AG09319 (cell line): ENCODE measurements at places on chromosomes 7 and 10.

DNA sequence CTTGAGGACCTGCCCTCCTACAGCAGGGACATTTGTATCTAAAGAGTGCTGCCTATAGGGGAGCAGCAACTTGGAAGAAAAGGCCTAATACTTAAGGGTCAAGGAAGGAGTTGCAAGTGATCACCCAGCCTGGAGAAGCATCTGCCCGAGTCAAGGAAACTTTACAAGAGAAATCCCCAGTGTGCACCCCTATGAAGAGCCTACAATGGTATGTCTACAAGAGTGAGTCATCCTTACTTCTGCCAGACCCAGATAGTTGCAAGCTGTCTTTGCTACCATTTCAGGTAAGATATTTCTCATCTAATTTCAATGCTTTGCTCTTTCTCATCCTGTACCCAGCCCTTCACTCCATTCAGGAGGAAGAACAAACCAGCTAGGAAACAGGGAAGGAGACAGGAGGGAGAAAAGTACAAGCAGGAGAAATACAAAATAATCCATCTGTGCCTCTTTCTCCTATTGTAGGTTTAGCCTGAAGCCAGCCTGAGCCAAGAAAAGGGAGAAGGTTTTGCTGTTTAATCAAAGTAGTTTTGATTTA lies 34.4 kb upstream of the AGR3 start:
- no peak for DNase-seq

DNA sequence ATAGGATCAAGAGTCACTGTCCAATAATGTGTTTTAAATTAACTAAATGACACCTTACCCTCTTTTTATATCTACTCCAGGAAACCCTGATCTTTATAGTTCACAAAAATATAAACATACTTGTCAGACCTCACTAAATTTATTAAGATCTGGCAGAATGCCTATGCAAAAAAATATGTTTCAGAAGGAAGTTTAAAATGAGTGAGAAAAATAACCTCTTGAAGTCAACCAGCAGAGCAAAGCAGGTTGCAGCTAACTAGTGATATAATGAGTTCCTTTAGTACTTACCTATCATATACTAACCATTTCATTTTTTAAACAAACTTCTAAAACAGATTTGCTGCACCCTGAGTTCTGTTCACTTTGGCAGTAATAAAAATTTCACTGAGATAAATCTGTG lies 14.0 kb upstream of the HGF start:
- no peak for DNase-seq

GRCh38 chr10:114576132-114576487 lies 82.0 kb downstream of the ABLIM1 start:
- DNase-seq: no peak

GRCh38 chr7:69603937-69604494 lies 5.7 kb downstream of the AUTS2 start:
- no peak for DNase-seq

DNA sequence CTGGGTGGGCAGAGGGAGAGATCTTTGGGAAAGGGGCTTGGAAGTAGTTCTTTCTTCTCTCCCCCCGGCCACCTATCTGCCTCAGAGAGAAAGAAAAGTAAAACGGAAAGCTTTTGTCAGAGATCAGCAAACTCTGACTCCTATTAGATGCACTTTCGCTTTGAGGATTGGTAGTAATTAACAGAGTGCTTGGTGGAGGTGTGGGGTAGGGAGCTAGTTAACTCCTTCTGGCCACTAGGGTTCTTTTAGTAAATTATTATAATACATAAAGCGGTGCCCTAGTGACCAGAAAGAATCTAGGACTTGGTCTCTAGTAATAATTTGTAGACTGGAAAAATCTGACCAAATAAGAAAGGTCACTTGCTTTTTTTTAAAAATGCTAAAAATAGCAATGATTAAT lies 54.6 kb downstream of the CPVL start:
- DNase-seq: no peak

- no peak for DNase-seq
Measured at GRCh38 chr10:98956576-98957260, 278.9 kb downstream of the HPSE2 start.

DNA sequence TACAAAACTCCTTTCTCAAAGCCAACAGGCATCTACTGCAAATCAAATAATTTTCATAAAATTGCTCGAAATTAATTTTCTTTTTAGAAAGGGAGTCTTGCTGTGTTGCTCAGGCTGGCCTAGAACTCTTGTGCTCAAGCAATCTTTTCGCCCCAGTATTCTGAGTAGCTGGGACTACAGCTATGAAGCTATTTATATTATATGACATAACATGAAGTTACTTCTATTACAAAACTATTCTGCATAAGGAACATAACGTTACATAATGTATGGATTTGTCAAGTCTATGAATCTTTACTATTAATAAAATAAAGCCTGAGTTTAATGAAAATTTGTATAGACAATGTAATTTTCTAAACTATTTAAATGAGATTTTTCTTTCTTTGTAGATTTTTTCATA lies 415.0 kb downstream of the PARD3 start:
- DNase-seq: no peak

DNA sequence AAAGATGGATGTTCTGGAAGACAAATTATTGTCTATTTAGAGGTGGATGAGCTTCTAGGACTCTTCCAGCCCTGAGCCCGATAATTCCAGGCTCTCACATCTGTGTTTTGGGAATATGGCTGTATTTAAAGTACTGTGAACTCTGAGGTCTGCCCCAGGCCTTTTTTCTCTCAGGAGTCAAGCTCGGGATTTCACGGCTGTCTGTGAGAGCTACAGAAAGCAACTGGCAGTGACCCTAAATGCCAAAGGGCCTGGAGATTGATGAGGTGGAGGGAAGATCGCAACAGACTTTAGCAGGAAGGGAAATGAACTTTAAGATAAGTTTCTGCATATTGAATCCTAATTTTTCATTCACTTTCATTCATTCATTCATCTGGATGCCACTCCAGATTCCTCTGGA lies 51.0 kb upstream of the COL13A1 start:
- no peak for DNase-seq

GRCh38 chr7:101128040-101128834 lies 1.3 kb downstream of the SERPINE1 start:
- DNase-seq: no peak

DNA sequence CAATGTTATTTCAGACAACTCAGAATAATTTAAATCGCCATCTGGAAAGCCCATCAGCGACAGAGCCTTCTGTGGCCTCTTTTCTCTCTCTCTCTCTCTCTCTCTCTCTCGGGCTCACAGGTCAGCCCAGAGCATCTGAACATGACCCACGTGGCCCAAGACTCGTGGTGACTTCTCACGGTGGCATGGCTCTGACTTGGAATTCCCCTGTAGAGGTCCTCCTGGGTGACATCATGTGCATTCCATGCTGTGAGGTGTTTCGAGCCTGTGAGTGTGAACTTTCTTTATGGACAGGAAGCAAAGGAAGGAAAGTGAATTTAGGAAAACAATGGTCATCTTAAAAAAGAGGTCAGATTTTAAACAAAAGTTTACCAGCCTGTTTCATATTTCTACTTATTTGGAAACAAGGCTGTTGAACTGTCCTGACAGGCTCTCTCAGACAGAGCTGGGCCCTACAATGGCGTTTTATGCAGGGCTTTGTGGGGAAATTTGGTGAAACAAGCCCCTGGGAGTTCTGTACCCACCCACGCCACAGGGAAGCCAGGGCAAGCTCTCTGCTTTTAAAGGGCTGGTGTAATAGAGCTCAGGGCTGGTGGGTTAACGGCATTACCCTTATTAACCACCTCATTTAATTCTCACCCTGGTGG lies 359.7 kb upstream of the ZNF32 start:
- no peak for DNase-seq

- DNase-seq: no peak
Measured at GRCh38 chr7:110001254-110001938, 1089.5 kb upstream of the LRRN3 start.

DNA sequence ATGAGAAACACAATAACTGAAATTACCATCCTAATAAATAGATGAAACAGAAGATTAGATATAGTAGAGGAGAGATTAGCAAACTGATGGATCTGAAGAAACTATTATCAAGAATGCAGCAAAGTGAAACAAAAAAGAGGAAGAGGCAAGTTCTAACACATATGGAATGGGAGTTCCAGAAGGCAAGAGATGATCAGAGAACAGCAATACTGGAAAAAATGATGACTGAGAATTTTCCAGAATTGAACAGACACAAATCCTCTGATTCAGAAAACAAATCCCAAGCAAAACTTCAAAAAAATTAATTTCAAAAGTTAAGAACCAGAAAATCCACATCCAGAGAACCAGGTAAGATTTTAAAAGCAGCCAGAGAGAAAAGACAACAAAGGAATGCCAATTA lies 20.2 kb upstream of the CYREN start:
- no peak for DNase-seq

GRCh38 chr10:8712656-8713055 lies 658.2 kb downstream of the GATA3 start:
- DNase-seq: no peak

GRCh38 chr7:88492153-88492552 lies 185.5 kb upstream of the STEAP4 start:
- no peak for DNase-seq

GRCh38 chr7:27846388-27846787 lies 106.4 kb downstream of the TAX1BP1 start:
- DNase-seq: no peak

- no peak for DNase-seq
Measured at GRCh38 chr10:4494551-4494950, 331.5 kb upstream of the AKR1E2 start.

DNA sequence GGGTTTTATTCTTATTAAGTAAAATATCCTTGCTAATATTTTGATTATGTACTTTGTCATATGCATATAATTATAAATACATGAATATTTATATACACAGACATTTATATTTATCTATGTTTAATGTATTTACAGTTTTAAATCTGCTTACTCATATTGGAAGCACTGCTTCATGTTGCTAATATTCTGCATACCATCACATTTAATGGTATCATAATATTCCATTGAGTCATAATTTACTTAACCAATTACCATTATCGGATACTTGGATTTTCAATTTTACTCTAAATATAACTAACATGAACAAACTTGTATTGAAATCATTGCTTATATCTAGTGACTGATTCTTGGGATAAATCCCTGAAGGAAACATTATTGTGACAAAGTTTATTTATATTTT lies 155.2 kb downstream of the MBL2 start:
- DNase-seq: no peak

DNA sequence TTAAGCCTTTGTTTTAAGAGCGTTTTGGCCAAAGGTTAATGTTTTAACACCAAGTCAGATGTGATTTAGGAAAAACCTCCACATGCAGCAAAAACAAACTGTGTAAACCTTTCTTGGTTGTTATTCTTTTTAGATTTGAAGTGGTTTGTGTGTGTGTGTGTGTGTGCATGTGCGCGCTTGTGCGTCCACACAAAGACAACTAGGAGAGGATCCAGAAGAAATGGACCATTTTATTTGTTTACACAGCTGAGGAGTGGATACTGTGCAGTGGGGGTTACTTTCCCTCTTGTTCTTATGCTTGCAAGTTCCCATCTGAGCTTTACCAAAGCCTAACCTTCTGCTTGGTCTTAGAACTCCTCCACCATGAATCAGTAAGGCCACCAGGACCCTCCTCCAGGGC lies 20.0 kb downstream of the TCF7L2 start:
- no peak for DNase-seq

DNA sequence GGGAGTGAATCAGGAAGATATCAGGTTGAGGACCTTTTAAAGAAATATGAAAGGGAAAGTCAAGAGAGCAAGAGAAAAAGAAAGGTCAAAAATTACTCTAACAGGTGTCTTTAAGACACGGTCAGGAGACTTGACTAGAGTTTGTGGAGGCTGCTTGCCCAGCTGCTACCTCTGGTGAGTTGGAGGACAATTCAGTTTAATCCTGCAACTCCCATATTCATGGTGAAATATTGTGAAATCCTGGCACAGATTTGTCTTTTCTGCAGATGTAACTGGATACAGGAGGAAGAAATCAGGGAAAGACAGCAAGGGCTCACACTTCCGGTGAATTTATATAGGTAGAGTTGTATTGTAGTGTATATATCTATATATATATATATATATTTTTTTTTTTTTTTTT lies 93.5 kb downstream of the AKAP9 start:
- peak; percentile 19 for DNase-seq

- no peak for DNase-seq
Measured at GRCh38 chr10:45063591-45064231, 63.0 kb downstream of the ZNF22 start.

- peak; percentile 73 for DNase-seq
Measured at GRCh38 chr10:34280599-34281374, 534.3 kb downstream of the PARD3 start.

GRCh38 chr10:36023939-36024338 lies 381.8 kb upstream of the FZD8 start:
- peak; percentile 57 for DNase-seq

DNA sequence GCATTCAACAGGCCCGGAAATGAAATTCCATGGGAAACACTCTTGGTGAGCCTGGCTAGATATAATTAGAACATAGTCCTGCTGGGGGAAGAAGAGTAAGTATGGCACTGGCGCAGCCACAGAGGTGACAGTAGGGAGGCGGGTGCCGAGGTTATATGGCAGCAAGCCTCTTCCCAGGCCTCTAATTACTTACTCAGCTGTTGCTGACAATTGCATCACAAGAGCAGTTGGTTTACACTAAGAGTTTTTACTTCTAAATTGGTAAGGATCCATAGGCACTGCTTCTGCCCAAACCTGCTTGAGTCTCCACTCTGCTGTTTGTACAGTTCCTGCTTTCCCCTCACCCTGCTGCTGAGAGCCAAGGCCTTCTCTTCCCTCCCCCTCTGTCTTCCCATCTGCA lies 93.3 kb upstream of the DUSP5 start:
- no peak for DNase-seq

GRCh38 chr7:155734445-155734809 lies 77.8 kb downstream of the SHH start:
- DNase-seq: no peak

DNA sequence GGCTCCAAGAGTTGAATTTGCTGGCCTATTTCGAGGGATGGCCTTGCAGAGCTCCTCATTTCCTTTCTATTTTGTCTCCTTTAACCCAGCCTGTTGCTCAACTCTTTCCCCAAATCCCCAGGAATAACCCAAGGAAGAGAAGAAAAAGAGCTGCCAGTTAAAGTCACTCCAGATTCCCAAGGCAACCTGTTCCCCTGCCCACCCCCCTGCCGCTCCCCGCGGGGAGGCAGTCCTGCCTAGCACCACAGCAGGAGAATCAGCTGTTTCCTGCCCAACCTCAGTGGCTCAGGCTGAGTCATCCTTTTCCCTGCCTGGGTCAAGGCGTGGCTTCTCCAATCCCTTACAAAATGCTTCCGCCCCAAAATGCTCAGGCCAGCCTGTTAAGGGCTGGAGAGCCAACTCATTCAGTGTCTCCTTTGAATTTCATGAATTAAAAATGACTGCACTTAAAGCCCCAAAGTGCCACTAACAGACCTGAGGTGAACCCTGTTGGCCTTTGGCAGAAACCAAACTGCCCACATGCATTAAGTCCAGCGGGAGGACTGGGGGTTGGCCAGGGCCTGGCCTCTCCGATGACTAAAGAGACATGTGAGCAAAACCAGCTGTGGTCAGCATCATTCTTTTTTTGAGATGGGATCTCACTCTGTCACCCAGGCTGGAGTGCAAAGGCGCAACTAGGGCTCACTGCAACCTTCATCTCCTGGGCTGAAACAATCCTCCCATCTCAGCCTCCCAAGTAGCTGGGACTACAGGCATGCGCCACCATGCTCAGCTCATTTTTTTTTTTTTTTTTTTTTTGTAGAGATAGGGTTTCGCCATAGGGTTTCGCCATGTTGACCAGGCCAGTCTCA lies 83.2 kb upstream of the KIF5B start:
- DNase-seq: peak; percentile 84
